Astrocyte (in vitro differentiated cells and primary cell): ENCODE measurements at places on chromosomes 4 and X.
A peak's percentile ranks its signal among the peaks of the same experiment; 100 is the strongest.

GRCh38 chr4:75909405-75909804, 7.2 kb upstream of the PPEF2 start:
- DNase-seq, result no peak
- H3K4me1 ChIP-seq, result no peaks in the 10 kb centered on the region
- H3K27me3 ChIP-seq, result no peaks in the 10 kb centered on the region
- no peak overlapping the region for H3K27ac ChIP-seq

- no peak overlapping the region for H3K4me3 ChIP-seq
- H3K27ac ChIP-seq, result no peak overlapping the region
- H3K27me3 ChIP-seq, result peaks cover 26% of the 10 kb centered on the region
- H3K36me3 ChIP-seq, result no peaks in the 10 kb centered on the region
- peaks cover 11% of the 10 kb centered on the region for H3K4me1 ChIP-seq
Observed at GRCh38 chr4:152308951-152309350, 226.9 kb downstream of the FBXW7 start.

DNA sequence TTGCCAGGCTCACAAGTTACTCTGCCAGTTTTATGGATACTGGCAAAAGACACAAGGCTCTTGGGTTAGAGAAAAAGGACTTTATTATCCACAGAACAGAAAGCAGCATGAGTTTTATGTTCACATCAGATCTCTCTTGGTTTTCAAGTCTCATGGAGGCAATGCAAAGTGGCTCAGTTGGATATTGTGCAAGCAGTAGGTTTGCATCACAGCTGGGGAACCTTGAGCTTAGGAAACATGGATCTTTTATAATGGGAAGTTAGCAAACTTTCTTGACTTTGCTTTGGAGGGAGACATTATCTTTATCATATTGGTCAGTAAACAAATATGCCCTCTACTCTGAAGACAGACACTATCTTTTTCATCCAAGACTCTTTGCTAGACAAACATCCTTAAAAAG, 109.2 kb upstream of the GRPR start:
- H3K27me3 ChIP-seq, result no peaks in the 10 kb centered on the region
- no peaks in the 10 kb centered on the region for H3K4me1 ChIP-seq
- H3K27ac ChIP-seq, result no peak overlapping the region

DNA sequence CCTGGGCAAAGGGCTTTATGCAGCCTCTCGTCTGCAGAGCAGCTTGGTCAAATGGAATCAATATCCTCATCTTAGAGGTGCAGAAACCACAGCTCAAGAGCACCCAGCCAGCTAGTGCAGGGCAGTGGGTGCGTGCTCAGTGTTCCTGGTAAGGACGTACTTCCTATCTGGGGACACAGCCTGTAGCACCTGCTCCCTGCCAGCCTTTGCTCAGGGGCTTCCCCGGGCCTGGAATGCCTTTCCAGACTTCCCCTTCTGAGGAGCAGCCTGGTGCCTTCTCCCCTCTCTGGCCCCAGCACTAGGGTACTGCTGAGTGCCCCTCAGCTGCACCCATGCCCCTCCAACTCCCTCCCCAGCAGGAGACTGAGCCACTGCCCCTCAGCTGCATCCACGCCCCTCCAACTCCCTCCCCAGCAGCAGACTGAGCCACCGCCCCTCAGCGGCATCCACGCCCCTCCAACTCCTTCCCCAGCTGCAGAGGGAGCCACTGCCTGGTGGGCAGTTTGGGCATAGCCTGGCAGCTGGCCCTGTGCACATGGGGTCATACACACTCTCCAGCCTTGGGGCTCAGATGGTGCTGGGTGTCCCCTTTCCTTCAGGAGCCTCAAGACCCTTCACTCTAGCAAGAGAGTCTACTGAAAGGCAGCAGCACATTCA, 42.2 kb upstream of the AFAP1 start:
- H3K27me3 ChIP-seq, result no peaks in the 10 kb centered on the region
- peaks cover 21% of the 10 kb centered on the region for H3K4me1 ChIP-seq
- H3K36me3 ChIP-seq, result no peaks in the 10 kb centered on the region
- H3K4me3 ChIP-seq, result no peak overlapping the region
- H3K27ac ChIP-seq, result no peak overlapping the region

- no peaks in the 10 kb centered on the region for H3K4me1 ChIP-seq
- DNase-seq, result peak; percentile 10
- no peak overlapping the region for H3K4me3 ChIP-seq
Observed at GRCh38 chrX:69060631-69061408, 104.4 kb downstream of the PJA1 start.

- H3K36me3 ChIP-seq, result no peaks in the 10 kb centered on the region
- H3K27me3 ChIP-seq, result no peaks in the 10 kb centered on the region
Observed at GRCh38 chr4:80171251-80171650, 26.1 kb upstream of the PRDM8 start.
